ENCODE measurements at places on chromosomes 6 and 20.

GRCh38 chr20:22322513-22322912 is 261.9 kb downstream of the FOXA2 start:
- DNase-seq: no peak

DNA sequence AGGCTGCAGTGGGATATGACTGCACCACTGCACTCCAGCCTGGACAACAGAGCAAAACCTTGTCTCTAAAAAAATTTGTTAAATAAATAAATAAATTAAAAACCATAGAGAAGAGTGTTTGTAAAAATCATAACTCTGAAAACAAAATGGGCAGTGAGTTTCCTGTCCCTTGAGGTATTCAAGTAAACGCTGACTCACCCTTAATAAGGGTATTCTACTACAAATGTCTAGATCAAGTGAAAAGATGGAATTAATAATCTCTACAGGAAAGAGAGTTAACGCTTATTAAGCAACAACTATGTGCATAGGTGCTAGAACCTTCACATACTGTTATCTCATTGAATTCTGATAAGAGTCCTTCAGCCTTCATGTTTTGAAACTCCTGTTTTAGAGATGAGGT is 19.9 kb upstream of the MBOAT1 start:
- no peak for DNase-seq

GRCh38 chr6:11812951-11813350 is 34.3 kb upstream of the ADTRP start:
- no peak for DNase-seq

GRCh38 chr6:4378319-4378996 is 243.1 kb upstream of the ECI2 start:
- DNase-seq: no peak

DNA sequence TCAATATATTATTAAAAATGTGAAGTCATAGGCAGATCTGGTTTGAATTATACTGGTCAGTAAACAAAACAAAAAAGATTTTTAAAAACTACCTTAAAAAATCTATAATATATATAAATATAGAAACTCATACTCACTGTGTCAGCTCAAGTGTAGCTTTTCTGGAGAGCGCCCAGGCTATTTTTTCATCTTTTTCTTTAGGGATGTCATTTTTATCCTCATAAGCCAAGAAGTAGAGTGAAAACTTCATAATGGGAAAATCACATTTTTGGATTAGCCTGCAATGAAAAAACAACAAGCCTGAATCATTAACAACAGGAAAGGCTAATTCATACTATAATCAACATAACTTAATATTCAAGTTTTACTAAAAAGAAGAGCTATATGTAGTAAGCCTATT is 18.7 kb downstream of the GLO1 start:
- no peak for DNase-seq

DNA sequence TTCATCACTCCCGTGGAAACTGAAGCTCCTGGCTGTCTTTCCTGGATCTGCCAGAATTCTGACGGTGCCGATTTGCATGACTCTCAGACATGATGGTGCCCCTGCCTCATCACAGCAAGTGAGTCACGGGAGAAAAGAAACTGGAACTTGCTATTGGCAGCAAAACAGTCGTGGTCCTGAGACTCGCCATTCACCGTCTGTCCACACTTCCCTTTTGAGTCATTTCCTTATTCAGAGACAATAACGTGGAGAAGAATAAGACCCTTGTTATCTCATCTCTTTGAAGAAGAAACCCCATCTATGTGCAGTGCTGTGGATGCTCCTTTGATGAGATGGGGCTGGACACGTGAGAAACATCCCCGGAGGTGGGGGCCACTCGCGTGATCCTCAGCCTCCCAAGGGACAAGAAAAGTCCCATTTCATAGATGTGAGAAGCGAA is 4.2 kb downstream of the GPR31 start:
- DNase-seq: peak; percentile 25

- DNase-seq: no peak
These were observed 137.5 kb downstream of the ATXN1 start for GRCh38 chr6:16623731-16624130.

DNA sequence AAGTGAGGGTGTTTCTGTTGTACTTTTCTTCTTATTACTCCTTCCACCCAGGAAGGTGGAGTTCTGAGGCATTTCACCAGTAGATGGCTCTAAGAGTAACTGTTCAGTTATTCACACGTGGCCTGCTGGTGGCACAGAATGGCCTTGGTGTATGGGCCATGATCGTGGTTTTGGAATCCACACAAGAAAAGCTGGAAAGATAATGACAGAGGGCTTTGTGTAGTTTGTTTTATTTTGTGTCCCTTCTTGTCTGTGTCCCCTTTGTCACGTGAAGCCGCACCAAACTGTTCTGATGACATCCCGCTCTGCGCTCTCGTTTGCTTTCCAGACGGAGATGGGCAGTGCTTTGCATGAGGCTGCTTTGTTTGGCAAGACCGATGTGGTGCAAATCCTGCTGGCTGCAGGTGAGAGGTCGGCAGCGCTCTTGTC is 93.4 kb downstream of the ANKS1A start:
- DNase-seq: no peak

DNA sequence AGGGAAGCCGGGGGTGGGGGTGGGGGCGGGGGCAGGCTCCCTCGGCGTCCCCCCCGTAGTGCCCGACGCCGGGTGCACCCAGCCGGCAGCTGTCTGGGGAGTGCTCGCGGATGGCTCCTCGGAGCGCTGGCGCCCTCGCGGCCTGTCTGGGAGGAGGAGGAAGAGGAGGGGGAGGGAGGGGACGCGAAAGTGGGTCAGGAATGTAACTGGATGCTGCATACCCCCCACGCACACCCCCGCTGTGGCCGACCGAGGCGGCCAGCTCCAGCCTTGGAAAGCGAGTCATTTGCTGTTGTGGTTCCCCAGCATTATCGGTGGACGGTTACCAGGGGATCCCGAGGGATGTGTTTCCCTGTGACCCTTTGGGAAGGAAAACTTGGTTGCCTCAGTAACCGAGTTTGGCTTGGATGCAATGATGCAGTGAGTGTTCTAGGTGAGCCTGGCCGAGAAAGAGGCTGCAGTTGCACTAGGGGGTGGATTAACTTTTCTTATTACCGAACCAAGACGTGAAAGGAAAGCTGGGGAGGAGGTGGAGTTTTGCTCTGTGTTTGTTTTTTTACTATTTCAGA is 55.2 kb upstream of the RREB1 start:
- DNase-seq: no peak

- DNase-seq: no peak
These were observed 66.4 kb downstream of the ZNF217 start for GRCh38 chr20:53527196-53527595.

GRCh38 chr20:11676630-11677287 is 240.9 kb upstream of the BTBD3 start:
- no peak for DNase-seq

DNA sequence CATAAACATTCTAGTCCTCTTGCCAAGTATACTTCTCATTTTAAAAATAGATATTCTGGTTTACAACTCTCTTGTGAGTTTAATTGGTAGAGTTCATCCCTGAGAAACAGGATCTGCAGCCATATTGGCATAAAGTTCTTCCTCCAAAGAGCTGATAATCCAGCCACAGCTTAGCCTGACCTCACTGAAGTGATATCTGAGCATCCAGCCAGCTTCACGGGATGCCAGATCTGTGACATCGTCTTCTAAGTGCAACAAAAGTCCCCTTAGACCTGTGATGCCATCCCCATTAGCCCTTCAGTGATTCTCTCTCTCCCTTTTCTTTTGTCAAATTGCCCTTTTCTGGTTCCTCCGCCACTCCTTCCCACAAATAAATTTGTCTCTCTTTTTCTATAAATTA is 180.6 kb upstream of the STXBP5 start:
- DNase-seq: no peak

DNA sequence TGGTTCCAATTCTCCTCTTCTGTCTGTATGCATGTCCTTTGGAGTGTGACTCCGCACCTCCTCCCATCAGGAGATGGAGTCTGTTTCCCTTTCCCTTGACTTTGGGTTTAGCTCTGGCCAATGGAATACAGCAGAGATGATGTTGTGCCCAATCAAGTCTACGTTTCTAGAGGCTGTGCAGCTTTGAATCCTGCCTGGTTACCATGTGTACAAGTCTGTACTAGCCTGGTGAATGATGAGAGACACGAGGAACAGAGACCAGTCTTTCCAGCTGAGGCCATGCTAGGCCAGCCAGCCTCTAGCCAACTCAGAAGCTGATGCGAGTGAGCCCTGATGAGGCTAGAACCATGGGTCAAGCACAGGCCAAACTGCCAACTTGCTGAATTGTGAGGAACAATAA is 83.2 kb downstream of the LAMP5 start:
- no peak for DNase-seq

Data from CD4-positive, alpha-beta T cell treated with Interleukin-15 for 4 hours (primary cell).